Stimulated activated CD4-positive, alpha-beta T cell treated with anti-CD3 and anti-CD28 coated beads, TNF-alpha, amount 100 ng/mL, for 1 hour (primary cell): ENCODE measurements at places on chromosomes 5 and 9.

- DNase-seq: no peak
Measured at GRCh38 chr5:63250939-63251338, 672.3 kb downstream of the LRRC70 start.

DNA sequence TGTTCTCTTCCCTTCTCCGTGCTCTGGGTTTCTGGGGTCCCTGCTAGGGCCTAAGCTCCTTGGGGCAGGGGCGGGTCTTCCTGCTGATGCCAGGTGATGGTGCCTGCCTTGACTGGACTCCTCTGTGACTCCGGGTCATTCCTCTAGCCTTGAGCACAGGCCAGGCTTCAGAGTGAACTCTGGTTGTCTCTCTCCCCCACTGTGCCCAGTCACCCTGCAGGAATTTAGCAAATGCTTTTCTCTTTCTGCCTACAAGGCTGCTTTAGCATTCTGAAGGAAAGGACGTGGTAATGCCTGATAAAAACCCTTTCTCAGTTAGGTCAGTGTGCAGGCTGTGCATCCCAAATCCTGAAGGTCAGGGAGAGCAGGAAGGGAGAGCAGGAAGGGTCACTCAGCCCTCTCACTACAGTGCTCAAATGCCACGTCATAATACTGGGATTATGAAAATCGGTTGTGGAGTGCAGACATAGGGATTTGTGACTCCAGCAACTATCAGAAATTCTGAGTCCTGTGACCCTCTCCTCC is 2.7 kb downstream of the CXCL14 start:
- no peak for DNase-seq

GRCh38 chr5:66992547-66992946 is 204.1 kb downstream of the CD180 start:
- no peak for DNase-seq

GRCh38 chr9:21096172-21096900 is 18.6 kb upstream of the IFNB1 start:
- no peak for DNase-seq

DNA sequence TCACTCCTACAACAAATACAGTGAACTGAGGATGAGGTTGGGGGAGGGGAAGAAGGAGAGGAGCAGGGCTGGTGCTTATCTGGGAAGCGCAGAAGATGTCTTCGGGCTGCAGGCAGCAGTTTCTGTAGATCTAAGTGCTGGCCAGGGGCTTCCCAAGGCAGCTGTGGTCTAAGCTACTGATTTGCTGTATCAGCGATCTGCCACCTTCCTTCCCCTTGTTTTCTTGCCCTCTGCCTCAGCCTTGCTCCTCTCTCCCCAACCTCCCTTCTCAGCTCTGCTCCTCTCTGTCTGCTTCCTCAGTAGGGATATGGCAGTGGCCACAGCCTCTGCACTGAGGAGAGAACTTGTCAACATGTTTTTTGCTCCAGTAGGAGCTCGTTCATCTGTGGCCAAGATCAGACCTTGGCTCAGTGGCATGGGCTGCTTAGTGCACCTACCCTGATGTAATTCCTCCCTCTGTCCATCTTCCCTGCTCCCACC is 42.8 kb upstream of the IL6ST start:
- no peak for DNase-seq
